PC-9 (cell line): ENCODE measurements at places on chromosomes 7 and 10. TPM values are rescaled to one million over a fixed set of nuclear protein-coding genes. Genes with fewer than 3 reads are reported as not detected.

AMZ1 gene
- total RNA-seq: 0.50 TPM in 1 of 2 replicates, not detected in the other

OPN1SW gene
- not detected in 2 replicates for total RNA-seq

DNA sequence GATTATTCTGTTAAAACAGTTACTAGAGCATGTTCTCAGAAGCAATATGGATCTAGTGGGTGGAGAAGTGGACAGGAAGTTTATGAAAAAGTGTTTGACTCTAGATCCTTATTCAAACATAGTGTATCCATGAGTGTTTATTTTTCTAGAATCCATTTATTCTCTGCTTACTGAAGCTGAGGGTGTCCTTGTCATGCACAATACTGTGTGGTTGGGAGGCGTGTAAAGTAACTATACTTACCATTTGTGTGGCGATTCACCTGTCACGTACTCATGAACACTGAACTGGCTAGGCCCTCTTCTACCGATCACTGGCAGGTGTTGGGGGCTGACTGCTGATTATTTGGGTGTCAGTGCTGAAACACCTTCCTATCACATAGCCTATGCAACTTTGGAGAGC lies 74.0 kb downstream of the POU6F2 start:
- no peak for DNase-seq
- no peaks in the 10 kb centered on the region for H3K27me3 ChIP-seq
- no peaks in the 10 kb centered on the region for H3K4me1 ChIP-seq
- no peak overlapping the region for H3K4me3 ChIP-seq

DNA sequence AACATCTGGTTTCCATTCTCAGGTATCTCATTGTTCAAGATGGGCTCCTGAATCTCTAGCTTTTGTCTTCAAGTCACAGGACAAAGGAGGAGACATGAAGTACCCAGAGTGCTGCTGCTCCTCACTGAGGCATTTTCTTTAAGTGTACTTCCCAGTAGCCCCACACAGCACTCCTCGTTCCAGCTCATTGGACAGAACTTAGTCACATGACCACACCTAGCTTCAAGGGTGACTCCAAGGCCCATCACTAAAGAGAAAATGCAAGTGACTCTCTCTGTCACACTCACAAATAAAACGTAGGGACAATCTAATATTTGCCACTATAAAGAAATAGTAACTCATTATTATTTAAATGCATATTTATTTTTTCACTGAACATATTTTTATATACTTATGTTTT lies 58.3 kb upstream of the NEUROD6 start:
- peaks cover 19% of the 10 kb centered on the region; the same call in 1 of the 2 replicates for H3K27me3 ChIP-seq
- DNase-seq: no peak
- H3K27ac ChIP-seq: no peak overlapping the region
